Activated effector memory CD4-positive, alpha-beta T cell treated with anti-CD3 and anti-CD28 coated beads, Interleukin-2, amount 50 U/mL, for 16 hours (primary cell): ENCODE measurements at places on chromosomes 16 and 17.

DNA sequence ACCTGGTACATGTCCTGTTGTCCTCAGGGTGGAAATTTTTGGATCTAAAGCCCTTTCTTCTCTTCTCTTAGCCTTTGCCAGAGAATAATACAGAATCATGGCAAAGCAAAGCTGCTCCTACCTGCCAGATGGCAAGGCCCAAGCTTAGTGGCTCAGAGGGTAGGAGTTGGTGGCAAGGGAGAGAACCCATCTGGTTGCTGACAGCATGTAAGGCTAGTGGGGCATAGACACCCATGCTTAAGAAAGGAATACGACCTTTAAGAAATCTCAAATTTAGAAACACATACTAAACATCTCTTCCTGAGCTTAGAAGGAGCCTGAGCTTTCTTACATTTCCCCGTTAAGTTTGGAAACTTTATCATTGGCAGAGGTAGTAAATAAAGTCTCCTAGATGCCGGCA, 395.0 kb upstream of the SOX9 start:
- no peak for DNase-seq

DNA sequence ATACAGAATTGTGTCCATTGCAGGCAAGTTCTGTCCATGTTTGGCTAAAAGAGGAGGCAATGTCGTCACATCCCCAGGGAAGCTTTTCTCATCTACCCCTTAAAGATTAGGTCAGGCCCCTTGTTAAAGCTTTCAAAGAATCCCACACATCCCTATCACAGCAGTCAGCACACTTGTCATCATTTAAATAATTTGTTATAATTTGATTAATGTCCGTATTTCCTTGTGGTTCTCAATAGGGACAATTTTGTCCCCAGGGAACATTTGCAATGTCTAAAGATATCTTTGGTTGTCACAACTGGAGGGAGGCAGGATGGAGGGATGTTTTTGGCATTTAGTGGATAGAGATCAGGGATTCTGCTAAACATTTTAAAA, 28.1 kb upstream of the NFAT5 start:
- DNase-seq: no peak

DNA sequence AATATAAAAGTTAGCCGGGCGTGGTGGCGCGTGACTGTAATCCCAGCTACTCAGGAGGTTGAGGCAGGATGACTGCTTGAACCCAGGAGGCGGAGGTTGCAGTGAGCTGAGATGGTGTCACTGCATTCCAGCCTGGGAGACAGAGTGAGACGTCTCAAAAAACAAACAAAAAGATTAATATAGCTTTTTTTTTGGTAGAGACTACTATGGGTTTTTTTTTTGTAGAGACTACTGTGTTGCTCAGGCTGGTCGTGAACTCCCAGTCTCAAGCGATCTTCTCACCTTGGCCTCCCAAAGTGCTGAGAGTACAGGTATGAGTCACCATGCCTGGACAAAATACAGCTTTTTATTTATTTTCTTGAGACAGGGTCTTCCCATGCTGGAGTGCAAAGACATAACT, 20.2 kb downstream of the ZNRF1 start:
- DNase-seq: no peak

DNA sequence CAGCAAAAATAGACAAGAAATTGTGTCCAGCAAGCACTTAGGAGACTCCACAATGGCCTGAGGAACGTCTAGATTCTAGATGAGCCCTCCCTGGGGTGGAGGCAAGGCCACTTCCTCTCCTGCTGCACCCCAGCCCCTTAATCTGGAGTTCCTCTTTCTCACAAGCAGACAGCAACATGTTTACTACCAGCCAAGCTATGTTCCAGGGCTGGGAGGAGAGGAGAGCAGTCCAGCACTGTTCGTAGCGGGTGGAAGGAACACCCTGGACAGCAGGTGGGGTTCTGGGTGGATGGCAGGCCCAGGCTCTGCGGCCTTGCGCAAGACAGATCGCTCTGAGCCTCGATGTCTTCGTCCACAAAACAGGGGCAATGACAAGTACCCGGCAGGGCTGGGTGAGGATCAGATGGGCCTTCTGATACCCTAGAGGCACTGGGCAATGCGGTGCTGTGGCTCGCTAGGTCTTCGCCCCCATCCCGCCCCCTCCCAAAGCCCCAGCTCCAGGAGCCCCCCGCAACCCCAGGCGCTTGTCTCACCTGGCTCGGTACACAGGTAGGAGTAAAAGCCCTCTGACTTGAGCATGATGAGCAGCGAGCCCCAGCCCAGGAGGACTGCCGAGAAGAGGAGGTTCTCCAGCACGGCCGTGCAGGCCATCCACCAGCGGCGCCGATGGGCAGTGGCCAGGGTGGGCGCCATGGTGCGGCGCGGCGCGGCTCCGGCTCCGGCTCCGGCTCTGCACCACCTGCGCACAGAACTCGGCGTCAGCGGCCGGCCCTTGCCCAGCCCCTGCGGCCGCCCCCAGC, 1.3 kb downstream of the SLC43A2 start:
- DNase-seq: no peak

- DNase-seq: no peak
Measured at GRCh38 chr17:81386646-81387099, 8.6 kb upstream of the BAHCC1 start.
